ENCODE measurements at places on chromosomes 5 and 9.
A peak's percentile ranks its signal among the peaks of the same experiment; 100 is the strongest.

- no peak for DNase-seq
Measured at GRCh38 chr9:15116130-15116580, 190.9 kb downstream of the TTC39B start.

DNA sequence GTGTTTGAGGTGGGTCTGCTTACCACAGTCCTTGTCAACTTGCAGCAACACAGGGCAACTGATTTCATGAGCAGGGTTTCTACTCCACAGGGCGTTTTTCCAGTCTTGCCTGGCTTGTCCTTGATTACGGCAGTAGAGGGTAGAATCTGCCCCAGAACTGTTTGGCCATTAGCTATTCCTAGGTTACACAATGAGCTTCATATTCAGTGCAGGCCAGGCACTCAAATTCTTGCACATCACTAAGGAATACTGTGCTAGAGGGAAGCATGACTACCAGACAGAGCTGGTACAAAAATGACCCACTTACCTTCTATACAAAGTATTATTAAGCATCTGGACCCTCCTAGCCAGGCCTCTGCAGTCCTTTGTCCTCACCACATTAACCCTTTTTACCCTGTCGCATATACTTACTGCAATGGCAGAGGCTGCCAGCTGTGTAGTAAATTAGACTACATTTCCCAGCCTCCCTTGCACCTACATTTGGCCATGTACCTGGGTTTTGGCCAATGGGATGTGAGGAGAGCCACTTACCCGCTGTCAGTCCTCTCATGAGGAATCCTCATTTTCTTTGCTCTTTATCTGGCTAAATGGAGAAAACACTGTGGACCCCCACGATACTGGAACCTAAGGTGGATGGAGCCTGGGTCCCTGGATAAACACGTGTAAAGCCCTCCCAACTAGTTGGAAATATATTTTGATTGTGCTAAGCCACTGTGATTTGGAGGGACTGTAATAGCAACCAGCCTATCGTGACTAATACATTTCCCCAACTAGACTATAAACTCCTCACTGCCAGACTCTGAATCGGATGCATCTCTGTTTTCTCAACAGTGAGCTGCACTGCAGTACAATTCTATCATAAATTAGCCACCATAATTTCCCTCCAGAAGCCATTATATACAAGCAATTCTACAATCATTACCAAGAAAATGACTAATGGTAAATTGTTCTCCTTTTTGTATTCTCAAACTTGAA is 218.7 kb downstream of the GLIS3 start:
- DNase-seq = peak; percentile 67

GRCh38 chr5:122182491-122182921 is 53.2 kb downstream of the ZNF474 start:
- DNase-seq = peak; percentile 89

DNA sequence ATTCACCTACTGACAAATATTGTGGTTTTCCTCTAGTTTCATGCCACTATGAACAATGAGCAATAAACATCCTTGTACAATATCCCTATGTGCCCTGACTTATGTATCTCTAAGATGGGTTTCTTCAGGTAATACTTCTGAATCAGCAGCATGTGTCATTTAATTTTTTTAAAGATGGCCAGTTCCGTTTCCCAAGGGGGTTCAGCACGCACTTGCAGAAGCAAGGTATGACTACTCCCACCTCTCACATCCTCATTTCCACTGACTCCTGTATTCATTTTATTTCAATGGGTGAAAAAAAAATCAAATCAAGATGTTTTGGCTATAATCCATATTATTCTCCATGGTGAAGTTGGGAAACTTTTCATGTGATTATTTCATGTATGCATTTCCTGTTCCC is 14.7 kb upstream of the ADAMTS19 start:
- DNase-seq = no peak

- no peak for DNase-seq
Measured at GRCh38 chr9:30697958-30698357, 1686.5 kb upstream of the ACO1 start.

DNA sequence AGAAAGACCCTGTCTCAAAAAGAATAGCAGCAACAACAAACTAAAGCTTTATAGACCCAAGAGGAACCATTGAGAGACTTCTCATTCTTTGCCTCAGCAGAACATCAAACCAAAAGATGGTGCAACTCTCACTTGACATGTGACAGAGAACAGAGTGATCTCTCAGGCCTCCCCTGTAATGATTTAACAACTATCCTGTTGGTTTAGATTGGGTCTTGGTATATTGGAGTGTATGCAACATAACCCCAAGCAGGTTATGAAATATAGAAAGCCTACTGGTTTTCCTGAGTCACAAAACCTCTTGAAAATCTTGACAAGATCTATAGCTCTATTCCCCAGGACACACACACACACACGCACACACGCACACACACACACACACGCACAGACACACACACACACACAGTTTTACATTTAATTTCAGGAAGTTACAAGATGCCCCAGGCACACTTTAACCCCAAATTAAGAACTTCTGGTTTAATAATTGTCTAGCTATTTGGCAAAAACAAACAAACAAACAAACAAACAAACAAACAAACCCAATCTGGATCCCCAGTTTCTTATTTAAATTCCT is 6.5 kb upstream of the FGF1 start:
- no peak for DNase-seq

- DNase-seq = no peak
Measured at GRCh38 chr5:138807182-138807581, 54.0 kb downstream of the CTNNA1 start.

DNA sequence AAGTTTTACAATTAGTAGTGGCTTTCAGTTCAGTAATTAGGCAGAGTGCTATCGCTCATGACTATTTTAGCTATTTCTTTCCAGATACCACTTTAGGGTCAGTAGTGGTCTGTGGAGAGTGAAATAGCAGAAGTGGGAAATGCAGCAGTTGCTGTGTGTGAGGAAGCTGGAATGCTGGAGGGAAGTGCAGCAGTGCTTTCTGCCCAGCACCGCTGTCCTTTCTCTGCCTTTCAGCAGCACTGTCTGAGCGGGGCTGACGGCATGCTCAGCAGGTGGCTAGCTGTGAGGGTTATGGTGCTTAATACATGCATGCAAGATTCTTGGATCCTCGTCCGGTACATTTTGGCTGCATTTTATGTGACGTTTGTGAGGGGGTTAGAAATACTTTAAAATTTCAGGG is 213.9 kb downstream of the PBX3 start:
- DNase-seq = no peak

DNA sequence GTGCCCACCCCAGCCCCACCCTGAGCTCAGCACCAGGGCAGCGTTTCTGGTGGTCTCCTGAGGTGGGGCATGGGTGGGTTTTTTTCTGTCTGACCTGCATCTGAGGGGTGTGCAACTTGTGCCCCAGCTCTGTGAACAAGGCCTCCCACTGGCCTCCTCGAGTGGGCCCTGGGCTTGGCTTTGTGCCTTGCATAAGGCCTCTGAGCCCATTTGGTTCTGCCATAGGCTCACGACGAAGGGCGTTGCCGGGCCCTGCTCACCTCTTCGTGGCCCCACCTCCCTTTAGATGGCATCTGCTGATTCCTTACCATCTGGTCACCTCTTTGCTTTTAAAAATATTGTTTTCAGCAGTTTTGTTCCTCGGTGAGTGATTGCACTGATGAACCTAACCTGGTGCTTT is 127.1 kb upstream of the COL5A1 start:
- DNase-seq = no peak

- peak; percentile 69 for DNase-seq
Measured at GRCh38 chr5:57887851-57888621, 405.4 kb upstream of the ACTBL2 start.

- no peak for DNase-seq
Measured at GRCh38 chr5:58284886-58285285, 175.0 kb downstream of the PLK2 start.
